H9 (cell line): ENCODE measurements at places on chromosomes 12 and 14.
A peak's percentile ranks its signal among the peaks of the same experiment; 100 is the strongest.

- DNase-seq: no peak
Measured at GRCh38 chr14:52283099-52283498, 15.6 kb downstream of the PTGDR start.

DNA sequence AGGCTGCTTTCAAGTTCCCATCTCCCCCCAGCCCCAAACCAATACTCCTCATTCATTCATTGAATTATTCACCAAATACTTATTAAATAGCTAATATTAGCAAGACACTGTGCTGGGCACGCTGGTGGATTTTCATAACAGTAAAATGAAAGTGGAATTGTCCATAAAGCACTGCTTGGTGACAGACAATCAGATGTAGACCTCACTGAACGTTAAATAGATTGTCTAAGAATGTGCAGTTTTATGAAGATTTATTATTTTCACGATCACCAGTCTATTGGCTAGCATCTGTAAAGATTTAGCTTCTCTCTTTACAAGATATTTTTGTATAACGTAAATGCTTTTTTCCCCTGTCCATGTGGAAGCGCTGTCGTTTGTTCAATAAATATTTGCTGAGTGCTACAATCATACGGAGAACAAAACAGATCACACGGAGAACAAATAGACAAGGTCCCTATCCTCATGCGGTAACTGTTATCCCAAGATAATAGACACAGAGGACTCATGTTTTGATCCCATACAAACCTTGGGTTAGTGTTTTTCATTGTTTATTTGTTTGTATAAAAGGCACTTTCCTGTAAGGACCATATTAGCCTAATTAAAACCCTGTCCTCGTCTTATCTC lies 397.6 kb downstream of the BCAT1 start:
- no peak for DNase-seq

- no peak for DNase-seq
Measured at GRCh38 chr12:2902272-2902880, 11.7 kb downstream of the TULP3 start.

- DNase-seq: no peak
Measured at GRCh38 chr12:131915000-131915689, 13.9 kb upstream of the PUS1 start.

GRCh38 chr12:46318037-46318436 lies 49.2 kb upstream of the SLC38A1 start:
- no peak for DNase-seq

DNA sequence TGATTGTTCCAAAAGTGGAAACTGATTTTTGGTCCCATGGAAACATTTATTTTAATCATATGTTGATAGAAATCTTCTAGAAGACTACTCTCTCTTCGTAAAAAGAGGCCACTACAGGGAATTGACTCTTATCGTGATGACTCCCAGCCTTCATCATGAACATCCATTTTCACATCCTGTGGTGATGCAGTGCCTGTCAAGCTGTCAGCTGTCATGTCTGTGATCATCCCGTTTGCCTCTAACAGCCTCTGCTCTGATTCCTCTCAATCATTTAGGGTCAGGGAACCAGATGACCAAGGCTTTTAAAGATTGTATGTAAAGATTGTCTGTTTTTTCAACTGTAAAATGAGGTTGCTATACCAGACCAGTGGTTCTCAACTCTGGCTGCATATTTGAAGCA lies 419.0 kb upstream of the MGAT4C start:
- no peak for DNase-seq

GRCh38 chr12:46124848-46125619 lies 134.7 kb upstream of the SCAF11 start:
- DNase-seq: peak; percentile 64

DNA sequence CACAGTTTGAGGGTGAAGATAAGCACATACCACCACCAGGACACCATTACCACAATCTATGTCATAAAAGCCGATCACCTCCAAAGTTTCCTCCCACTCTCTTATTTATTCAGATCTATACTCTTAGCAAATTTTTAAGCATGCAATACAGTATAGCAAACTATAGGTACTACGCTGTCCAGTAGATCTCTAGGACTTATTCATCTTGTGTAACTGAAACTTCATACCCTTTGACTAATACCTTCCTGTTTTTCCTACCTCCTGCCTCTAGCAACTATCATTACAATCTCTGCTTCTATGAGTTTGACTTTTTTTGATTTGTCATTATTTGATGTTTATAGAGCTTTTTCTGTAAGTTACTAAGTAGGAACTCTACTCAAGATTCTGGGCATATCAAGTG lies 84.5 kb upstream of the MANSC4 start:
- DNase-seq: no peak

DNA sequence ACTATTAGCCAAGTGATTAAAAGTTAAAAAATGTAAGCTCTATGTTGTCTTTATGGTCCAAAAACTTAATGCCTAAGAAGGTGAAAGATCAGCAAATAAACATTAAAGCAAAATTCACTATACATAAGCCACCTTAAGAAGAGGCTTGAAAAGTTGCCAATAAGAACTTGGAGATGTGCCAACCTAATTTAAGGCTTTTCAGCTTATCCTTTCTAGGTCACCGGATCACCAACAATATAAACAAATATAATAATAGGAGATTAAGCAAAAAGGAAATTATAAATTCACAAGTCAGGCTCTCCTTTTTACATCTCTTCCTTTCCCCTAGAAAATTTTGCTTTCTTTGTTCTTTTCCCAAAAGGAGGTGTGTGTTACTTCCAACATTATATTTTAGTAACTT lies 30.9 kb downstream of the SLC2A3 start:
- no peak for DNase-seq

- no peak for DNase-seq
Measured at GRCh38 chr12:94498073-94498472, 38.4 kb upstream of the CEP83 start.

GRCh38 chr12:76531056-76531455 lies 28.5 kb downstream of the OSBPL8 start:
- DNase-seq: no peak

DNA sequence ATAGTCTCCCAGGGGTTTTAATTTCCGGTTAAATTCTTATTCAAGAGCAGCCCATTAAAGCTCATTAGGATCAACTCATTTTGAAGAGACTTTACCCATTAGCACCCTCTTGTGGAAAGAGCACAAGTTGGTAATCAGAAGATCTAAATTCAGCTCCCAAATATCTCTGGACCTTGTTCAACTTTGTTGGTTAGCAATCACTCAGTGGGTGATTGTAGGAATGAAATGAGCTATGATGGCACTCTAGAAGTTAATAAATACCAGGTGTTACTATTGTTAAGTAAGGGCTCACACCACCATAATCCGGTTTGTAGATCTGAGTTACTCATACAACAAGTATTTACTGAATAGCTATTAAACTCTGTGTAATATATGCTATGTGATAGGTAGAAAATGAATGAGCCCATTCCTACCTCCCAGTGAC lies 42.9 kb downstream of the TRIP11 start:
- DNase-seq: no peak

- no peak for DNase-seq
Measured at GRCh38 chr12:6950401-6950801, 755 bp upstream of the PTPN6 start.

- DNase-seq: no peak
Measured at GRCh38 chr12:124713436-124714082, 146.1 kb upstream of the NCOR2 start.

DNA sequence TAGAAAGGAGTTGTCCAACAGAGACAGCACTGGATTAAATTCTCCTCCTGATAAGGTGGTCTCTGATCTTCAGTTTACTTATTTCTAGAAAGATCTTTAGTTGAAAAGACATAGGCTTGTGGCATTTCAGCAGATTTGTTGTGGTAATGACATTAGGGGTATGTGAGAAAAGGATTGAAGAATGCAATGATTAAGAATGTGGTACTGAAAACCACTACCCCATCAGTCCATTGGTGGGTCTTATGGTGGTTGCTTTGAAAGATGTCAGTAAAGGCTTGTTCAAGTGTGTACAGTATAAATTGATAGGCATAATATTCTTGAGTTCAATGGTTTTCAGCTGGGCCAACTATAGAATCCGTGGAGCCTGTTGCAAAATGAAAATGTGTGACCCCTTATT lies 10.8 kb downstream of the PPFIBP1 start:
- DNase-seq: no peak

DNA sequence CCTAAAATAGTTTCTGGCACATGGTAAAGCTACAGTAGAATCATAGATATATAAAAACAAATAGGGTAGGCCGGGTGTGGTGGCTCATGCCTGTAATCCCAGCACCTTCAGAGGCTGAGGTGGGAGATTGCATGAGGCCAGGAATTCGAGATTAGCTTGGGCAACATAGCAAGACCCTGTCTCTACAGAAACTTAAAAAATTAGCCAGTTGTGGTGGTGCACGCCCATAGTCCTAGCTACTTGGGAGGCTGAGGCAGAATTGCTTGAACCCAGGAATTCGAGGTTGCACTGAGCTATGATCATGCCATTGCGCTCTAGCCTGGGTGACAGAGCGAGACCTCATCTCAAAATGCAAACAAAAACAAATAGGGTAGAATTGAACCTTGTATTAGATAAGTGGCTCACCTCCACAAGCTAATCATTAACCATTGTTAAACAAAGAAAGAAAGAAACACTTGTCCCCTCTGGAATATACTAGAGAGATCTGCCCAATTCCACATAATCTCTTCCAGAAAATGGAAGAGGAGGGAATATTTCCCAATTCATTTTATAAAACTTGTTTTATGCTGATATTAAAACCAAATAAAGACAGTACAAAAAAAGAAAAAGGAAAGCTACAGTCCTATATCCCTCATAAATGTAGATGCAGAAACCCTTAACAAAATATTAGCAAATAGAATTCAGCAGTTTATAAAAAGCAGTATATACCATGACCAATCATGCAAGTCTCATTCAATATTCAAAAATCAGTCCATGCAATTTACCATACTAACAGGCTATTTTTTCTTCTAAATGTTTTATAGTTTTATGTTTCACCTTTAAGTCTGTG lies 22.7 kb upstream of the DHRS2 start:
- no peak for DNase-seq
